HL-60 (cell line): ENCODE measurements at places on chromosomes 3 and 15.
A peak's percentile ranks its signal among the peaks of the same experiment; 100 is the strongest.

- DNase-seq, result no peak
Measured at GRCh38 chr15:93088981-93089726, at the start of gene RGMA. Gene RGMA (minus strand): TSS chr15:93089211. CDS start chr15:93088932, 279 bp downstream.

- DNase-seq, result no peak
Measured at GRCh38 chr3:114800272-114801031, 346.6 kb downstream of the ZBTB20 start.

DNA sequence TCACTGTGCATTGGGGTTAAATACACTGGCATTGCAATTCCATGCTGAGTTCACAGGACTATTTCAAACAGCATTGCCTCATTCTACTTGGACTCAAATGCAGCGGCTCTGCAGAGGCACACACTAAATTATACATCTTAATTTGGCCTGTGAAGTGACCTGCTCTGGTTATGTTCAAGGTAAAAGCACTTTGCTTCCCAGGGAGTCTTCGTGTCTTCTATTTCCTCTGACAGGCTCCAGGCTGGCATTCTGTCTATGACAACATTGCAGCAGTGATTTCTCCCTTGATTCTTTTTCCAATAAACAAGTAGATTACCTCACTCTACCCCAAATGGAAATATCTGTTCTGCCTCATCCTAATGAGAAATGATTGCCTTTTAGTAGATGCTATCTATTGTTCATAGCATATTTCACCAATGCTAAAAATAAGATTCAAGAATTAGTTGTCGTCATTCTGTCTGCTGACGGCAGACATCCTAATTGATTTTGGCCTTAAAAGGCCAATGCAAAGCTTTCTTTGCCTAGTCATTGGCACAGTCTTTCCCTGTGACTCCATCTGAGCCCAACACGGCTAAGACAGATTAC, 33.8 kb downstream of the FMN1 start:
- DNase-seq, result no peak

- DNase-seq, result no peak
Measured at GRCh38 chr3:167876620-167877281, 141.2 kb downstream of the SERPINI1 start.

DNA sequence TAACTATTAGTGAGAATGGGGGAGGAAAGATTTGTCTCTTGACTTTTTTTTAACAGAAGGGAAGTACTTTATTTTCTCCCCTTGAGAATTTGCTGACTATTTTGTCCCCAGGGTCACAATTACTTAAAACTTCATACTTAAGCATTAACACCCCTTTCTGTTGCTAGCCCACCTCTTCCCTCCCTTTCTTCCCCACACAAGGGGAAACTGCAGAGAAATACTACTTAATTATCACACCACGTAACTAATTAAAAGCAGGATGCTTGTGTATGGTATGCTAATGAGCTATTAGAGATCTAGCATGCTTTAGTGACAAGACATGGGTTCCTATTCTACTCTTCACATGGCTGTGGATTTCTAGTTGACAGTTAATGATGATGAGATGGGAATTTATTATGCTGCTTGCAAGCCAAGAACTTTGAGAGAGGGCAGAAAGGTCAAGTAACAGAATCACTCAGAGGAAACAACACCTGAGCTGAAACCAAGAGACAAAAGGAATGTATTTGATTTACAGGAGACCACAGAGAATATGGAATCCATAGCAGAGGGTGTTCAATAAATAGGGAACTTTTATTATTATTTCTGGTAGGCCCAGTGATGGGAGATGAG, 179.2 kb downstream of the LSAMP start:
- no peak for DNase-seq

DNA sequence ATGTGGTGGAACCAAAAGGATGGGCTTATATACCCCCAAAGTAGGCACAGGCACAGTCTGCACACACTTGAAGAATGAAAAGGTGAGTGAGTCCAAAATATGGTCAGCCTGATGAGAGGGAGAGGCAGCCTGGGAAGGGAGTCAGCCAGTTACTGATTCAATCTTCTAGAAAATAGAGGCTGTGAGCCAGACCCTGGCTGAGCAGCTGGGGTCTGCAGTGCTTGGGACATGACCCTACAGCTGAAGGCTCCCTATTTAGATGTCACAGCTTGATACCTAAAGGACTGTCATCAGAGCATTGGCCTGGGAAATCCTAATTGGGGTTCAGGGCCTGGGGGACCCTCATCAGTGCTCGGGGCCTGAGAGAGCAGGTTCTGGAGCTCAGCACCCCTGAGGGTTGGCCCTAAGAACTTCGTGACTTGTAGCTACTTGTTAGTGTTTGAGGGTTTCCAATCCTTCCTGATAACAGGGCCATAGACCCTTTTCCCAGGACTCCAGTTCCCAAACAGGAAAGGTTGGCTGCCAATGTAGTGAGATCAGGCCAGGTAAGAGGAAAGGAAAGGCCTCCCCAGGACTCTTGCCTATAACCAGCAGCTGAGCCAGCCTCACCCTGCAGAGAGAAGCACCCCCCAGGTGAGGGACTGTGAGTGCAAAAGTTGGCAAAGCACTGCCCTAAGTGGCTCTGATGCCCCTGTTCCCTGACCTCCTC, 54.7 kb upstream of the SLCO2A1 start:
- no peak for DNase-seq

DNA sequence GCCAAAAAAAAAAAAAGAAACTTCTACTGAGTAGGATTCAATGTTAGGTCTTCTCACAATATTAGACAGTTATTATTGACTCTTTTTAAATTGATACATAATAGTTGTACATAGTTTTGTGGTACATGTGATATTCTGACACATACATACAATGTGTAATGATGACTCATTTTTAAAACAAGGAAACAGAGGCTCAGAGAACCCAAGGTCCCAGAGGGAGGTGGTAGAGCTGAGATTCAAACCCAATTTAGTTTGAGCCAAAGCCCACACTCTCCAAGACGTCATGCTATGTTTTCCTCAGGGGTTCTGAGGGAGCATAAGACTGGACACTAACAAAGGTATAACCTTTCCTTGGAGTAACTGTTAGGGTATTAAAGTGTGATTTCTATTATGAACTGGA, 40.6 kb downstream of the MYO5C start:
- DNase-seq, result no peak

- no peak for DNase-seq
Measured at GRCh38 chr3:133460809-133461208, 61.0 kb downstream of the BFSP2 start.

DNA sequence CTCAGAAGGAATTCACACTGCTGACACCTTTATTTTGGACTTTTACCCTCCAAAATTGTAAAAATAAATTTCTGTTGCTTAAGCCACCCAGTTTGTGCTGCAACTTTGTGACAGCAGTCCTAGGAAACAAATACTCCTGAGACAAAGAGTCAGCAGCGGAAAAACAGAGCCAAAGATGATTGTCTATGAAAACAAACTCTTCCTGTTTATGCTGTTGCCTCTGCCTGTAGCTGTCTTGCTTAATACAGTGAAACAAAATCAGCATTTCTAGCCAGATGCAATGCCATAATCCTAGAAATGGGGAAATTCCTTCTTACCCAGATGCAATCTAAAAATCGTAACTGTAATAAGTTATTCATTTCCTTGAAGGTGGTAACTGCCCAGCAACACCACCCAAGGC, 387.5 kb upstream of the ATP11B start:
- no peak for DNase-seq

GRCh38 chr3:98541695-98542094, 9.9 kb downstream of the GPR15 start:
- DNase-seq, result no peak

- DNase-seq, result no peak
Measured at GRCh38 chr3:113268311-113268710, 57.0 kb downstream of the BOC start.

GRCh38 chr15:29774900-29775299, 47.4 kb downstream of the TJP1 start:
- no peak for DNase-seq

- DNase-seq, result no peak
Measured at GRCh38 chr3:37859908-37860199, 1.8 kb upstream of the CTDSPL start.

DNA sequence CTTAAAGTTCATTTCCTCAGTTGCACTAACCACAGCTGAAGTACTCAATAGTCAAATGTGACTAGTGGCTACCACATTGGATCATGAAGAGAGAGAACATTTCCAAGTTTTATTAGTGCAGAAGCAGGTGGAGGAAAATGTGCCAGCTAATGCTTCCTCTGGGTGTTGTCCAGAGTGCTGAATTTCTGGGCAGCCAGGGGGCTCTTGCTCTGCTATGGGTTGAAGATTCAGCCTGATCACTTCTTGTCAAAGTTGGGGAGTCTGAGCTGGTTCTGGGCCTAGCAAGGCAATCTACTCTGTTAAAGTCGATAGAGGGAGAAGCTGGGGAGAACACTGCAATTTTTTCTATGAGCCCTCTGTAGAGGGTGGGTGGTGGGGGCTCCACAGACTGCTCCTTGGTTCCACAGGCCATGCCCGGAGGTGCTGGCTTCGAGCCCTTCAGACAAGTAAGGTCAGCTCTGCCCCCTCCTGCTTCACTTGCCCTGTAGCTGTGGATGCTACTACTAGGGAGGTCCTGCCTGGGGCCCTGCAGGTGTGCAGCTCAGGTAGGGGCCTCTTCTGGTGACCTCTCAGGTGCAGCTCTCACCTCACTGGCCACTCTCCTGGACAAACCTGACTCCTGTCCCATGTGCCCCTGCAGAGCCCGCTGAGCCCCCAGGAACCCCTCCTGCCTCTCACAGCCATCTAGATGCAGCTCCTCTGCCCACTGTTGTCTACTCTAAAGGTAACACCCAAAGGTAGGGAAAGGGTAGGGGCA, 8.2 kb downstream of the ALG3 start:
- no peak for DNase-seq

DNA sequence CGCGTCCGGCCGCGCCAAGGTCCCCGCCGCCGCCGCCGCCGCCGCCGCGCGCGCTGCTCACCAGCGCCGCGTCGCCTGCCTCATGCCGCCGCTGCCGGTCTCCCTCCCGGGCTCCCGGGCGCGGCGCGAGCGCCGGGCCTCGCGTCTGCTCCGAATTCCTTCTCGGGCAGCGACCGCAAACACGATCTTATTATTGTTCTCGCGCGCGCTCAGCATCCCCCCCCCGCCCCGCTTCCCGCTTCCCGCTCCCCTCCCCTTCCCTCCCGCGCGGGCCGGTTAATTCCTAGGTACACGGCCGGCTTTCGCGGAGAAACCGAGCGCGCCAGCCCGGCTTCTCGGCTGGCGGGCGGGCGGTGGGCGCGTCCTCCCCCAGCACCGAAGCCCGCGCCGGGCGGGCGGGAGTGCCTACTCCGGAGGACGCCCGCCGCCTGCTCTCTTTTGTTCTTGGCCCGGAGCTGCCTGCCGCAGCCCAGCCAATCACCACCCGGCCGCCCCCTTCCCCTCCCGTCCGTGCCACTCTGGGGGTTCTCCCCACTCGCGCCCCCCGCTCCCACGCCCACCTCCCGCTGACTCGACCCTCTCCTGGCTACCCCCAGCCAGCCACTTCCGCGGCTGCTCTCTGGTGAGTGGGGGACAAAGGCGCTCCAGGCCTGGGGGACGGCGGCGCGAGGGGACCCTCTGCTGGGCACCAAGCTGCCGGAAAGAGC, at the start of gene HDGFL3:
Gene HDGFL3 (minus strand): TSS at position 164 of the 707 bp plus-strand sequence. CDS start 409 bp downstream, outside the sequence.
- DNase-seq, result peak; percentile 3

GRCh38 chr3:39433642-39434041, 27.1 kb downstream of the RPSA start:
- DNase-seq, result no peak

GRCh38 chr3:72346526-72346926, 501.7 kb downstream of the SHQ1 start:
- DNase-seq, result peak; percentile 82

DNA sequence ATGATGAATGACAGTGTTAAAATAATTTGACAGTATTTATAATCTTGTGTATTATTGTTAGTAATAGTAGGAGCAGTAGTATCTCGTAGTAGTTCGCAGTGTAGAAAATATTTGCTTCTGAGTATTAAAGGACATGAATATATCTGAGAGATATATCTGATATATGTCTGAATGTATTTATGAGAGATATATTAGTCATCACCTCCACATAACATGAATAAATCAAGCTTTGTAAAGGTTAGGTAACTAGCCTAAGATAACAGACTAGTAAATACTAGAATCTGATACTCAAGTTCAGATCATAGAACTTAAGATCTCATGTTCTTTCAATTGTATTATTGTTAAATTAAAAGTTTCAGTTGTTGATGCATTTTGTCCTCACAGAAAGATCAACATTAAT, 130.5 kb downstream of the UBE2E2 start:
- no peak for DNase-seq

DNA sequence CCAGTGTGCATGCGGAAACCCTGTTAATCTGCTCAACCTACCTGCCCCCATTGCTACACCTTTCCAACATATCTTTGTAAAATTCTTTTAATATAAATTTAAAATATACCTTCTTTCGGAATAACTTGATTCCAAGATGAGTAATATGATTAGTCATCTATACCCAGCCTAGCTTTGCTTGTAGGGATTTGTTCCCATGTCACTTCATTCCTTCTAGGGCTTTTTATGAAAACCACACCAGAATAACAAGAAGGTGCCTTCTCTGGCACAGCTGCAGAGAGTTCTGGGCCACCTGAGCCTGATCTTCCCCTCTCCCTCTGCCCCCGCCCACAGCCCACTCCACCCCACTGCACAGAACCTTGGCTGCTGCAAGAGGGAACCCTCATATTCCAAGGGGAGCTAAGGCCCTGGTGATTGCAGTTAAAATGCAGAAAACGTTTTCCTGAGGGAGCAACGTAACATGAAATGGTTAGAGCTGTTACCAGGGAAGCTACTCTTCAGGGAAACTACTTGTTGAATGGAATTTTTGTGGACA, 38.6 kb upstream of the HACD2 start:
- DNase-seq, result no peak

- no peak for DNase-seq
Measured at GRCh38 chr3:130906374-130906995, 12.6 kb downstream of the ATP2C1 start.

DNA sequence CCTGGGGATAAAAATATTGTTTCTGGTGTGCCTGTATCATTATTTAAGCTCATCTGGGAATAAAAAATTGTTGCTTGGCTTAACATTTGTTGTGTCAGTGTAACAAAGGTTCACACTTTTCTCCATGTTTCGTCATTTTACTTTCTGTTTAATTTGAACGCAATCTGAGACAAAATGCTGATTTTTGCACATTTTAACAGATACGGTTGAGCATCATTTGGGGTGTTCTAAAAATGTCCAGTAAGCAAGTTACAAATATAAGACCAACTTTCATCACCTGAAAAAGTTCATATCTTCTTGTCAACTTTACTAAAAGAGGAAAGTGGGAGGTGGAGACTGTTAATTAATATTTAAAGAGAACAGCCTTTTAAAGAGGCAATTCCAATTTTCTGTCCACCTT, 134.8 kb upstream of the CNTN4 start:
- DNase-seq, result no peak

DNA sequence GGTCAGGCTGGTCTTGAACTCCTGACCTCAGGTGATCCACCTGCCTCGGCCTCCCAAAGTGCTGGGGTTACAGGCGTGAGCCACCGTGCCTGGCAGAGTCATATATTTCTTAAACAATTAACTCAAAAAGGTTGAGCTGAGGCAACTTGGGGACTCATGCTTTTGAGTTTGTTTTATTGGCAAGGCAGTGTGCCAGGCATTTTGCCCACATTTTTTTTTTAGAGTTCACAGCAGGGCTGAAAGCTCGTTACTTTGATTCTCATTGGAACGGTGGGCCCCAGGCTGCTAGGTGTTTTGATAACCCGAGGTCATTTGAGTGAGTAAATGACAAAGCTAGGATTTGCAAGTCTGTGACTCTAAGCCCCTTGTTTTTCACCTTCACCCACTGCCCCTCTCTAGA, 76.2 kb downstream of the CCK start:
- no peak for DNase-seq
